ENCODE measurements at places on chromosomes 13 and 19.

DNA sequence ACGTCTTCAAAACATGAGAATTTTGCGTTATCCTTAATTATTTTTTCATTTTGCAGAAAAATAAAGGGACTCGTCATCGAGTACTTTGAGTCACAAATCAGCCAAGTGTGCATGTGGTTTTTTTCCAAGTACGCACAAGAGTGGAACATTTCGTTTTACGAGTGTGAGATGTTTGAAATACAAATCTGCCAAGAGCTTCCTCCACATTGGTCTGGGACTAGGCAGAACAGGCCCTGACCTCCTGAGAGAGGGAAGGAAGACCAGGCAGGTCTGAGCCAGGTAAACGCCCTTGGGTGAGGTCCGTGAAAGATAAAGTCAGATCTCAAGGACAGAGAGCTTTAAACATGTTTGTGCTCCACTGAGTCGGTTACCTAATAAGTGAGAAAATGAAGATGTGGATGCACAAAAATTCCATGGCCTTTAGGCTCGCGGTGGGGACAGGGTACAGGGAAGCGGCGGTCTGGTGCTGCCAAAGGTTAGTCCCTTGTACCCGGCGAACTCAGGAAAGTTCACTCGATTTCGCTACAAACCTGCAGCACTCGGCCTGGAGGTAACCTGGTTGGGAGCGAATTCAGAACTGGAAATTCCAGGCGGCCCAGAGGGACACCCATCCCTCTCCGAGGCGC, 473 bp upstream of the ITM2B start:
- DNase-seq, result no peak

GRCh38 chr13:66915596-66916185, 314.4 kb downstream of the PCDH9 start:
- DNase-seq, result no peak

- no peak for DNase-seq
Observed at GRCh38 chr19:8149261-8150094, at the start of gene FBN3. Gene FBN3, minus strand, starts transcription at chr19:8149592. Its CDS starts 2,112 bp downstream, at chr19:8147480.

- no peak for DNase-seq
Observed at GRCh38 chr13:50948601-50949000, 39.0 kb downstream of the RNASEH2B start.

- no peak for DNase-seq
Observed at GRCh38 chr13:80946008-80946802, 605.3 kb upstream of the SPRY2 start.

DNA sequence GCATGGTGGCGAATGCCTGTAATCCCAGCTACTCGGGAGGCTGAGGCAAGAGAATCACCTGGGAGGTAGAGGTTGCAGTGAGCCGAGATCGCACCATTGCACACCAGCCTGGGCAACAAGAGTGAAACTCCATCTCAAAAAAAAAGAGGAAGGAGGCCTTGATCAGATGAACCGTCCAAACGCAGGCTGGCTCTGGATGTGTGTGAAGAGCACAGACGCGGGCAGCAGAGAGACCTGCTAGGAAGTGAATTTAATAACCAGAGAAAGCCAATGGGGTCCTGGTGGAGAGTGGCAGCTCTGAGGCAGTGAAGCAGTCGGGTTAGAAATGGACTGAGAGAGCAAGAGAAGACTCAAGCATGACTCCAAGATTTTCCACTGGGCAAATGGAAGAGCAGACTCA, 136.5 kb downstream of the RNF17 start:
- no peak for DNase-seq

DNA sequence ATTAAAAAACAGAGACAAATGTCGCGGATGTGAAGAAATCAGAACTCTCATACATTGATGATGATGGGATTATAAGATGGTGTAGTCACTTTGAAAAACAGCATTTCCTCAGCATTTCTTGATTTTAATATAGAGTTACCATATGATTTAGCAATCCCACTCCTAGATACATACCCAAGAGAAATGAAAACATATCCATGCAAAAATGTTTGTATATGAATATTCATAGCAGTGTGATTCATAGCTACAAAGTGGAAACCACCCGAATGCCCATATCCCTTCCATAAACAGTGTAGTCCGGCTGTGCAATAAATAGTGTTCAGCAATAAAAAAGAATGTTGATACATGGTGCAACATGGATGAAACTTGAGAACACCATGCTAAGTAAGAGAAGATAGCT, 44.6 kb downstream of the DPY19L3 start:
- no peak for DNase-seq

- no peak for DNase-seq
Observed at GRCh38 chr19:10850631-10851030, 2.4 kb downstream of the C19orf38 start.

DNA sequence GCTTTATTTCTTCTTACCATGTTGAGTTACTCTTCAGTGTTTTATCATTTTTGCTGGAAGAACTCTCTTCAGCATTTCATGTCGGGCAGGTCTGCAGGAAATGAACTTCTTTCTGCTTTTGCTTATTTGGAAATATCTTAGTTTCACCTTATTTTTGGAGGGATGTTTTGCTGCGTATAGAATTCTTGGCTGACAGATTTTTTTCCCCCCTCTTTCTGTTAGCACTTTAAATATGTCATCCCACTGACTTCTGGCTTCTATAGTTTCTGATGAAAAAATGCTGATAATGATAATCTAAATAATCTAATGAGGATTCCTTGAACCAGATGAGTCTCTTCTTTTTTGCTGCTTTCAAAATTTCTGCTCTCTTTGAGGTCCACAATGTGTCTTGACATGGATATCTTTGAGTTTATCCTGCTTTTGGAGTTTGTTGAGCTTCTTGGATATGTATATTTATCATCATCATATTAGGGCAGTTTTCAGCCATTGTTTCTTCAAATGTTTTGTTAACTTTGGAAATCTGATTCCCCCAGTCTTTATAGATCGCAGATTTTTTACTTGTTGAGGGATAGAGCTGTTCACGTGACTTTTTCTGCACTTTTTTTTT, 20.4 kb downstream of the ZMYM2 start:
- DNase-seq, result no peak

GRCh38 chr19:17073869-17074633, 1.2 kb downstream of the HAUS8 start:
- DNase-seq, result no peak

GRCh38 chr13:89181041-89181440, 1509.9 kb downstream of the SLITRK5 start:
- no peak for DNase-seq

DNA sequence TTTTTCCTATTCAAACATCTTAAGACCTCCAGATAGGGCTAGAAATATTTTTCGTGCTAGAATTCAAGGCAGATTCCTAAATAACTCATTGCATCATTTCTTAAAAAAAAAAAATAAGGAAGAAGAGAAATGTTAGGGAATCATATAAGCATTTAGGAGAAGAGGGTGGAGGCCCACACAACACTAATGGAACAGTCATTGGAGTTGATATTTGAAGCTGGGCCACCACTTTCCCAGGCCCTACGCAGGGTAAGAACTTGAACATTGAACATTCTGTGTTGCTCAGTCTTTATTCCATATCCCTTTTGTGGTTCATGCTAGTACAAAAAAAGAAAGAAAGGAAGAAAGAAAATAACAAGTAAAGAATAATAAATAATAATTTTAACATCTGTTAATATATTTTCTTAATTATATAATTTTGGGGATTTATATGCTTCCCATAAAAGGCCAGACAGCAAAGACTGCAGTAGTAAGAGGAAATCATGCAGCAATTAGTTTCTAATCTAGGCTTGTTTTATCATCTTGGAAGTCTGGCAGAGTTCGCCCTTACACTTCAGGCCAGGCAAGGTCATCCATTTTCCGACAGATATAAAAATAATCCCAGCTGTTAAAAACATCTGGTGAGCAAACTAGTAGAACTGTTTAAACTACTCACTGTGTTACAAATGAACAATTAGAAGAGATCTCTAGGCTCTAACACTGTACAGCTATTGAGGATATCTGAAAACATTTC, 127.7 kb downstream of the FRY start:
- DNase-seq, result no peak

- peak; percentile 40 for DNase-seq
Observed at GRCh38 chr19:42596391-42597072, 1.8 kb upstream of the CEACAM8 start.

- no peak for DNase-seq
Observed at GRCh38 chr13:65789815-65790214, 1440.3 kb downstream of the PCDH9 start.

- no peak for DNase-seq
Observed at GRCh38 chr19:15828121-15828610, 12.7 kb upstream of the OR10H1 start.

DNA sequence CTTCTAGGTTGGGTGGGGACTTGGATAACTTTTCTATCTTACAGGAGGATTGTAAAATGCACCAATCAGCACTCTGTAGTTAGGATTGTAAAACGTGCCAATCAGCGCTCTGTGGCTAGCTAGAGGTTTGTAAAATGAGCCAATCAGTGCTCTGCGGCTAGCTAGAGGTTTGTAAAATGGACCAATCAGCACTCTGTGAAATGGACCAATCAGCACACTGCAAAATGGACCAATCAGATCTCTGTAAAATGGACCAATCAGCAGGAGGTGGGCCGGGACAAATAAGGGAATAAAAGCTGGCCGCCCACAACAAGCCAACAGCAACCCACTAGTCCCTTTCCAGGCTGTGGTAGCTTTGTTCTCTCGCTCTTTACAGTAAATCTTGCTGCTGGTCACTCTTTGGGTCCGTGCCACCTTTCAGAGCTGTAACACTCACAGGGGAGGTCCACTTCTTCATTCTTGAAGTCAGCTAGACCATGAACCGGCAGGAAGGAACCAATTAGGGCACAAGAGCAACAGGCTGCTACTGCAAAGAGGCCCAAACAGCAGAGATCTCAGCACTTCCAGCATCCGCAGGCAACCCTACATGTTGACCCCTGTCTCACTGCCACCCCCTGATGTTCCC, 156.8 kb downstream of the DNAJC15 start:
- DNase-seq, result no peak

DNA sequence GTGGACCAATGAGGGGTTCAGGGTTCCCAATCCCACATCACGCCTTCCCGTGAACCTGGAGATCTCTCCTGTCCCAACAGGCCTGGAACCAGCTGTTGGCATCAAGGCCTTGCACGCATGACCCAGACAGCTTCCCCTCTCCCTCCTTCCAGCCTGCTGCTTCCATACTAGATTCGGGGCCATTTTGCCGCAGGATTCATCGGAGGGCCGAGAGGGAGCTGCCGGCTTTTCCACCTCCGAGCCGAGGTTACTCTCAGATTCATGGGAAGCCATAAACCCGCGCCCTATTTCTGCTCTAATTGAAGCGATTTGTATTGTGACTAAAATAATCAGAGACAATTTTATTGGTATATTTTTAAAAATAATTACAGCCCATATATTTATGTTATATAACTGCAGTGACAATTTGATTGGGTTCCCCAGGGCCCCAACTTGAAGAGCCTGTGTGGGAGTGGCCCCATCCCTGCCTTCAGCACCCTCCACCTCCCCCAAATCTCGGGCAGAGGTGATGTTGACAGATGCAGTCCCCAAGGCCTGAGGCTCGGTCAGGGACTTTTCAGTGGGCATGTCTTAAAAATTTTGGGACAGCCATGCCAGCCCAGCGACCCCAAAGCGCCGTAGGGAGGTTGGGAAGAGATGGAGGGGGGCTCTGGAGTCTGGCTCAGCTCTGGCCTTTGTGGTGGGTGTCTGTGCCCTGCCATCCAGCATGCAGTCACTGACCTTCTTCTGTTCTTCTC, 30.8 kb upstream of the PEPD start:
- no peak for DNase-seq

GRCh38 chr13:62250501-62251201, 835.0 kb upstream of the PCDH20 start:
- DNase-seq, result no peak
